T-helper 2 cell treated with Interferon-gamma antibody and Interleukin-4, amounts not matched to agents 5 μg/mL and 100 μg/mL, for 36 hours (primary cell): ENCODE measurements at places on chromosomes 1 and 21.

- DNase-seq = no peak
These were observed 375.1 kb upstream of the ZP4 start for GRCh38 chr1:238265866-238266265.

- DNase-seq = no peak
These were observed 55.5 kb upstream of the DYNLT5 start for GRCh38 chr1:66696771-66697170.

DNA sequence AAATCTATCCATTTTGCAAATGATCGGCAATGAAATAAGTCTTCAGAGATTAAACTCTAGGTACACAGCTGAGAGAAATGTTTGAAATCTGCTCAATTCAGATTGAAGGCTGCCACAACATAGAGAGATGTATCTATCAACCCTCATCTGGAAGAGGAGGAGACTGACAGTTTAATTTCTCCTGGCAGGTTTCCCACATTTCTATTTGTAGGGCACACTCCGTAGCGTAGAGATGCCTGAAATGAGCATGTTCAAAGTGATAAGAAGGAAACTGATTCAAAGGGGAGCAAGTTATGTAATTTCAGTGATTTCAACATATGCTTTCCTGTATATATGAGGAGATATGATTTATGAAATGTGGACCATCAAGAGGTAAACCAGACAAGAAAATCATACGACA is 44.1 kb downstream of the NIBAN1 start:
- DNase-seq = no peak

DNA sequence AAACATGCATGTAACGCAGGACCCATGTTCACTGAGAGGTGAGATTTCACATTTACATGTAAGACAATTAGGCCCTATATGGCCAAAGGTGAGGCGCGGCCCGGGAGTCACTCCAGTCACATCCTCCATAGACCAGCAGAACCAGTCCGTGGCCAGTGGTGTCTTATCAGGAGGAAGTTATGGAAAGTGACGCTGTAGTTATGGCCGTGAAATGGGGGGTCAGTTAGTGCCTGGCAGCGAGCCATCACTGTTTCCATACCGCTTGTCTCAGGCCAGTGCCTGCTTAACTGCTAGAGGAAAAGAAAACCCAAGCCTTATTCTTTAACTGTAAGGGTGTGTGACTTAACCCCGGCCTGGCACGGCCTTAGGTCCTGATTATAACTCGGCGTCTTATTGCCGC is 6.1 kb downstream of the C1orf159 start:
- no peak for DNase-seq

- DNase-seq = no peak
These were observed 22.7 kb downstream of the UCHL5 start for GRCh38 chr1:193036337-193037047.

- DNase-seq = no peak
These were observed 61.9 kb downstream of the ACOT7 start for GRCh38 chr1:6331543-6332273.

DNA sequence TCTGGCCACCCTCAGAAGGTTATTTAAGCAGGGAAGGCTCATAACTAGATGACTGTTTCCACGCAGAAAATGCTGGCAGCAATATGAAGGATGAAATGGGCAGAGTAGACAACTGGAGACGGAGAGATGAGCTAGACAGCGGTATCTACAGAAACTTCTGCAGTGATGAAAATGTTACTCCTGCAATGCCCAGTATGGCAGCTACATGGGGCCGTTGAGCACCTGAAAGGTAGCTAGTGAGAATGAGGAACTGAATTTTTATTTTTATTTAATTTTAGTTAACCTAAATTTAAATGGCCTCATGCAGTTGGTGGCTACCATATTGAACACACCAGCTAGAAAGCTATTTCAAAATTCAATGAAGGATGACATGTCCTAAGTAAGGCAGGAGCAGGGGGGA is 27.3 kb downstream of the SIPA1L2 start:
- no peak for DNase-seq

DNA sequence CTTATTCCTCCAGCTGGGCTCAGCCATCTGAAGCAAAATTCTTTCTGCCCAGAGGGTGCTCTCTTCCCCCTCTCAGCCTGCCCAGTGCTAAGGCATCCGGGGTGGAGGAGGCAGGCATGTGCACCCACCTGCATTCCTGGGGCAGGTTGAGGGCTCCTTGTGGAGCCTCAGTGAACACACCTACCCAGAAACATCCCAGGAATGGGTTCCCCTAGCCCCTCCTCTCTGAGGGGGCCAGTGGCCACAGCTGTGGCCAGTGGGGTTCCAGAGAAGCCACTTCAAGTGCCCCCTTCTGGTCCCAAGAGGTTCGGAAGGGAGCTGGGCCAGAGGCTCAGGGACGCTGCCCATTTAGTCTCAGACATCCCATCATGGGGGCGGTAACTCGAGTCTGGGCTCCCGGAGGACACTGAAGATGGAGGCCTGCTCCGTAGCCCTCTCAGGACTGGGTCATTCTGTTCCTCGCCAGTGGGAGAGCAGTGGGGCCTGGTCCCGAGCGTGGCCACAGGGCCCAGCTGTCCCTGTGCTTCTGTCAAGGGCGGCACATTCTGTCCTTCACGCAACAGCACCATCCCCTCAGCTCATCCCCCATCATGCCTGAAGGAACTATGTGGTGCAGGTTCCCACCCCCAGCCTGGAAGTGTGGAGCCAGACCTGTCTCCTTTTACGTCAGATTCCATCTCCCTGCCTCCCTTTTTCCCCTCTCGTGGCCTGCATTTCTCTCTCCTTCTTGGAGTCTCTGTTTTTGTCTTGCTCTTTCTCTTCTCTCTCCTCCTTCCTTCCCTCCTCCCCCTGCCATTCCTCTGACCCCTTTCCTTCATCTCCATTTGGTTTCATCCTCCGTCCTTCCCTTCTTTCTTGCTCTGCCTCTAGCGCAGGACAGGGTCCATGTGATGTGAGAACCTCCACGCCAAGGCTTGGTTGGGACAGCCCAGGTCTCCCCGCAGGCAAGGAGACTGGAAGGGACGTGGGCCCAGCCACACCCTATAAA is 49.6 kb upstream of the KDM4A start:
- DNase-seq = no peak

DNA sequence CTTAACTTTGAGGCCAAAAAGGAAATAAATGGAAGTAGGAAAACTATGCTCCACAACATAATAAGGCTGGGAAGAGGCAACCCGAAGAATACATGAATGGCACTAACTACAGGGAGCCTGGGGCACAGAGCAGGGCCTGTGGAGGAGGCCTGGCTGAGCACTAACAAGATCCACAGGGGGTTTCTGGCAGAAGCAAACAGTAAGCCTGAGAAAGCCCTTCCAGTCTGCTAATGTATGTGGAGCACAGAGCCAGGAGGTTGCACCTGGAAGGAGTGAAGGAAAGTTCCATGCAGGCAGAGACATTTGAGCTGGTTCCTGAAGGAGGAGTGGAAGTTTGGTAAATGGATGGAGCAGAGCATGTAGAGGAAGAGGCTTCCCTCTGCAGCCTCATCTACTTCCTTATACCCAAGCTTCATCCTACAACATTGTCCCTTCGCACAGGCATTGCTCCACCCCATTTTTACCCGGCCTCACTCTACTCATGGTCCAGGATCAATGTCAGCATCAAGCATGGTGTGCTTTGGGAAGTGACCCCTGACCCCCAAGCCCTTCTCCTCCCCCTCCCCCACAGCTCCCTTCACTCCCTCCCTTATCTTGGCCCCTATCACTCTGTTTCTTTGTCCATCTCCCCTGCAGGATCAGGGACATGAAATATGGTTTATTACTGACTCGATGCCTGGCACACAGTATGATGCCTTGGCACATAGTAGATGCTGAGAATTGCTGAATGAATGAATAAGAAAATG is 23.3 kb downstream of the SHISA4 start:
- DNase-seq = no peak

GRCh38 chr1:55735106-55735505 is 519.9 kb upstream of the USP24 start:
- no peak for DNase-seq

- DNase-seq = no peak
These were observed 22.1 kb upstream of the DISP1 start for GRCh38 chr1:222792744-222793143.

DNA sequence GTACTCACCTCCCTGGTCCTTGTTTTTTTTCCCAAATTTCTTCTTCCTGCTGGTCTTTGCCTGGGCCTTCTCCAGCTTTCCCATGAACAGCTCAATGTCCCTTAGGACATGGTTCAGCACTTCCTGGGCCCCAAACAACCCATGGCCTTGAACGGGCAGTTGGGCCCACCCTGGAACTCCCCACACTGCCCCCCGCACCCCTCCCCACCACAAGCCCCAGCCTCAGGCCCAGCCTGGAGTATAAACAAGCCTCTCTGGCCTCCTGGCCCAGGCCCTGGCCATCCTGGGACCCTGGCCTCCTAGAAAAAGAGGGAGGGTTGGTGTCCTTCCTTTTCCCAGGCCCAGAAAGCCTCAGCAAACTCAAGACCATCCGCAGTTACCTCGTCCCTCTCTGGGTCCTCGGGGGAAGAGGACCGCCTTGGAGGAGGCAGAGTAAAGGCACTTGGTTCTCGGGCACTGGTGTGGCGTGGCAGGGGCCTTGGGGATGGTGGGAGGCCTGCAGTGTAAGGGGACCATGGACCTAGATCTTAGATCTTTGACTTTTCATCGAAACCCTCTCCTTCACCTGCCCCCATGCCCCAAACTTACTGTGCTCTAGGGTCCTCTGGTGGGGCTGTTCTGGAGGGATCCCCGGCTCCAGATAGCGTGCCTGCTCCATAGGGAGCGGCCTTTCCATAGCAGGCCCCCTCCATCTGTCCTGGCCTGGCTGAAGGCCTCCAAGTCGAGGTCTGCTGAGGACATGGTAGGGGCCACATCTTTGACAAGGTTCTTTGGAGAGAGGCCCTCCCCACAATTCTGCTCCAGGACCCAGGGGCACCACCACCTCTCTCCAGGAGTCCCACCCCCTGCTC is 5.6 kb downstream of the EPS8L3 start:
- DNase-seq = no peak

GRCh38 chr1:95041491-95042165 is 31.1 kb downstream of the ALG14 start:
- no peak for DNase-seq

- DNase-seq = no peak
These were observed 30.2 kb downstream of the USP1 start for GRCh38 chr1:62467092-62467491.
